Stimulated activated CD8-positive, alpha-beta memory T cell treated with anti-CD3 and anti-CD28 coated beads, Interleukin-2, amount 100 ng/mL, for 1 hour (primary cell): ENCODE measurements at places on chromosomes 4 and X.

DNA sequence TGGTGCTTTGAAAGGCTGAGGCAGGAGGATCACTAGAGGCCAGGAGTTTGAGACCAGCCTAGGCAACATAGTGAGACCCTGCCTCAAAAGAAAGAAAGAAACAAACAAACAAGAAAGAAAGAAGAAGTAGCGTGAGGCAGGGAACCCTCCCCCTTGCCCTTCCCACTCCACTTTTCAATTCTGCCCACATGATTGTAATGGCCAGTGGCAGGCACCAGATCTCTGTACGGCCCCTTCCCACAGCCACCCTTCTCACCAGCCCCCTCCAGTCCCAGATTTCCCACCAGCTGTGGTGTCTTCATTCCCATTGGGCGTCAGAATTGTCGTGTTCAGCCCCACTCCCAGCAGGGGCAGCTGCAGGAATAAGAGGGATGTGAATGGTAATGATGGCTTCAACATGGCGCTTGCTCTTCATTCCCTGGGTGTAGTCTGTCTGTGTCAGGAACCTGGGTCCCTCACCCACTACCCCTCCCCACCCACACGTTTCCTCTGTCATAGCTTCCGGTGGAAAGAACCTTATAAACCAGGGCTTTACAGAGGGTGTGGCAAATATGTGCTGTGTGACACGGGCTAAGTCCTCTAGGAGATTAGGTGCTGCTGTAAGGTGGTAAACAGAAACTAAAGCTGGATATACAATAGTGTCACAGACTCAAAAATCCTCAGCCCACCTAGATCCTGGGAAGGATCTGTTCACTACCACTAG lies at the start of gene IL2RG:
Gene IL2RG, minus strand, starts transcription at position 437 of the 703 bp plus-strand sequence. Its CDS starts 38 bp downstream, at position 399.
- peak; percentile 58 for DNase-seq

GRCh38 chrX:154046031-154046781 lies 26.5 kb upstream of the IRAK1 start:
- DNase-seq = no peak

DNA sequence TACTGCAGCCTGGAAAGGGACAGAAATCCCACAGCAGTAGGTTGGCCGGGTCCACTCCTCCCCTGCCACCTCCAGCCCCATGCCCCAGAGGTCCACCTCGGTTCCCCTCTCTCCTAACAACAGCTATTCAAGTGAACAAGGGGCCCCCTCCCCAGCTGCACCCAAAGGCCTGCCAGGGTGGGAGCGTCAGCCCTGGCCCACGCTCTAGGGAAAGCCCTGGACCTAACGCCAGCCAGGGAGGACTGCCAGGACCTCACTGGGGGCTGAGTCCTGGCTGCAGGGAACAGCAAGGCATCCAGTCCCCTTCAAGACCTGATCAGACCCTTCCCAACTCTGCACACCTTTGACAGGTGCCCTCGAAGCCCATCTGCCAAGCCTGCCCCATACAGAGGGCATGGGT lies 13.2 kb downstream of the SLC6A8 start:
- no peak for DNase-seq

GRCh38 chr4:86279293-86279960 lies 80.4 kb downstream of the MAPK10 start:
- DNase-seq = no peak
